Fibroblast of mammary gland (primary cell): ENCODE measurements at places on chromosomes 1 and 21.

GRCh38 chr21:31711326-31711725 lies 20.6 kb downstream of the SCAF4 start:
- no peak for DNase-seq

- no peak for DNase-seq
Observed at GRCh38 chr21:30689822-30690221, 28.8 kb downstream of the KRTAP21-3 start.

DNA sequence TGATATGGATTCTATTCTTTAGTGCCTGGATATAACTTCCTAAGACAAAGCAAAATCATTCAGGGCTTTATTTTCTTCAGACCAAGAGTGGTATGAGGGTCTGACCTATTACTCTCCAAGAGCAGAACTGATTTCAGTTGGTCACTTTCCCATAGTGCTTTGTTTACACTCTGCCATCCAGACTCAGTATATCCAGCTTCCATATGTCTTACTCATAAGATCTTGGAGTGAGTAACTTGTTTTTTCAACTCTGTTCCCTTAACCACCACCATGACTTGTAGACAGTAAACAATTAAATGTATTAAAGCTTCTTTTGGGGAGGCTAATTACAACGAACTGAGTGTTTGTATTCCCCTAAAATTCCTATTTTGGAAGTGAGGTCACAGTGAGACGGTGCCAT lies 83.4 kb downstream of the USP24 start:
- DNase-seq = peak; percentile 74

DNA sequence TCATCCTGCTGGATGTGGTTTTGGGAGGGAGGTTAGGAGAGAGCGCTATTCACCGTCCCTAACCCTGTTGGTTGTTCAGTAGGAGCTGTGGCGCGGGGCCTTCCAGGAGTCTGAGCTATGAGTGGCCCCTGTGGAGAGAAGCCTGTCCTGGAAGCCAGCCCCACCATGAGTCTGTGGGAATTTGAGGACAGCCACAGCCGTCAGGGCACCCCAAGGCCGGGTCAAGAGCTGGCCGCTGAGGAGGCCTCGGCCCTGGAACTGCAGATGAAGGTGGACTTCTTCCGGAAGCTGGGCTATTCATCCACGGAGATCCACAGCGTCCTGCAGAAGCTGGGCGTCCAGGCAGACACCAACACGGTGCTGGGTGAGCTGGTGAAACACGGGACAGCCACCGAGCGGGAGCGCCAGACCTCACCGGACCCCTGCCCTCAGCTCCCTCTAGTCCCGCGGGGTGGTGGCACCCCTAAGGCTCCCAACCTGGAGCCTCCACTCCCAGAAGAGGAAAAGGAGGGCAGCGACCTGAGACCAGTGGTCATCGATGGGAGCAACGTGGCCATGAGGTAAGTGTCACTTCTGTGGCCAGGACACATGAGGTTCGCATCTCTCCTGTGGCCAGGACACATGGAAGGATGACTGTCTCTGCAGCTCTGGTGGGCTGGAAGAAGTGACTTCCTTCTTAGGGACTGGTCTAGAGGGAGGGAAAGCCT lies 1.2 kb downstream of the ZC3H12A start:
- no peak for DNase-seq

DNA sequence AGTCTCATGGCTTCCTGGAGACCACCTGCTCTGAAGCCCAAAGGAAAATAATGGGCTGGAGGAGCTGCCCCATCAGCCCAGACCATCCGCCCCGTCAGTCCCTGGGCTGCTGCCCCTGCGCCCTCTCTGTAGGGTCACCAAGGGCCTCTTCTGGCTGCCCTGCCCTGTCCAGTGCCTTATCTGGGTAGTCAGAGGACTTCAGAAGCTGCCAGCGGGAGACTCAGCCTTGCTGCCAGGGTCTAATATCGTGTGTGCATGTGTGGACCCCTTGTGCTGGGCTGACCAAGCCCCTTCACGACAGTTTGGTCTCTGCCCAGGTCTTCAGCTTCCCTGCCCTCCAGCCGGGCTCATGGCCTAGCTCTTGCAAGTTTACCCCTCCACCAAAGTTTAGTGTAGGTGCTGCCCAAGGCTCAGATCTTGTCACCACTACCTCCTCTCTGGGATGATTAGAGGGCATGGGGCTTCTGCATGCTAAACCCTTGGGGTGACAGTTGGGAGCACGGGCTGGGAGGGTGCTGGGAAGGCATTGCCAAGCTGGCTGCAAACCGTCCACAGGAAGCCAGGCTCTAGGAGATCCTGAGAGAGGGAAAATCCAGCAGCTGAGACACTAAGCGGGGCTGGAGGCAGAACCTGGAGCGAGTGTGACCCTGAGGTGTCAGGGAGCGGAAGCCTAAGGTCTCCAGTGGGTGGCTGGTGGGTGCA lies 20.6 kb downstream of the NENF start:
- DNase-seq = no peak

- DNase-seq = peak; percentile 77
Observed at GRCh38 chr1:119542492-119542946, 35.5 kb downstream of the HSD3B1 start.

GRCh38 chr1:209697126-209697525 lies 7.5 kb upstream of the HSD11B1 start:
- no peak for DNase-seq

DNA sequence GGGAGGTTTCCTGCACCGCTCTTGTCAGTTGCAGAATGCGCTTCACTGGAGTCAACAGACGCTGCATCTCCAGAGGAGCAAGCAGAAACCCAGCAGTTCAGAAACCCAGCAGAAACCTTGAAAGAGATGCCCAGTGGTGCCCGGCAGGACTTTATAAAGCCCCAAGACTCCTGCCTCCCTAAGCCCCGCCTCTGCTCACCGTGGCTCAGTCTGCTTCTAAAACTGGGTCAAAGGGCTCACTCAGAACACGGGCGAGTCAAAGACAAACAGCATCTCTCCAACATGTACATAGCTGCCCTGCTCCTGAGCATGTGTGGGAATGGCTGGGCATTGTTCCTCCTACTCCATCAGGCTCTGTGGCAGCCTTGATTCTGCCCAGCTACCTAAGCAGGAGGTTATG lies at the start of gene HMGCS2:
TSS of gene HMGCS2 (minus strand) at position 128 of the 400 bp plus-strand sequence. CDS start at position 67, 61 bp downstream.
- no peak for DNase-seq

- peak; percentile 50 for DNase-seq
Observed at GRCh38 chr1:20666804-20667203, 5.6 kb upstream of the DDOST start.

GRCh38 chr1:92299477-92300150 lies 755 bp downstream of the RPAP2 start:
- DNase-seq = peak; percentile 10

DNA sequence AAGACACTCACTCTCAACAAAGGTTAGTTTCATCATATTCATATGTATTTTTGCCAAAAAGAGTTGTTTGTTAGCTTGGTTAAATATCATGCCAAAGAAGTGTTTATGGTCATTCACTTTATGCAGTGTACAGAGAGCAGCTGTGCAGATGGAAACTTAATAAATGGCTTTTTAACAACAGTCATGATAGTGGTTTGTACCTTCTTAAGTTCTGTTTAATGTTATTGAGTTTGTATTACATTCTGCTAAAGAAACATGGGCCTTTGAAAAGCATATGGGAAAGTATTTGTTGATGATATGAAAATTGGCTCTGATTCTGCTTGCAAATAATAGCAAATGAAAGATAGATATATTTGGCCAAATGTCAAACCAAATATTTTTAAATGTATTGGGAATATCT lies 607.3 kb downstream of the NCAM2 start:
- no peak for DNase-seq

- peak; percentile 72 for DNase-seq
Observed at GRCh38 chr21:35593000-35593502, 467.3 kb downstream of the SETD4 start.
